ENCODE measurements at places on chromosomes 13 and 19. TPM values are rescaled to one million over a fixed set of nuclear protein-coding genes. Genes with fewer than 3 reads are reported as not detected.

DNA sequence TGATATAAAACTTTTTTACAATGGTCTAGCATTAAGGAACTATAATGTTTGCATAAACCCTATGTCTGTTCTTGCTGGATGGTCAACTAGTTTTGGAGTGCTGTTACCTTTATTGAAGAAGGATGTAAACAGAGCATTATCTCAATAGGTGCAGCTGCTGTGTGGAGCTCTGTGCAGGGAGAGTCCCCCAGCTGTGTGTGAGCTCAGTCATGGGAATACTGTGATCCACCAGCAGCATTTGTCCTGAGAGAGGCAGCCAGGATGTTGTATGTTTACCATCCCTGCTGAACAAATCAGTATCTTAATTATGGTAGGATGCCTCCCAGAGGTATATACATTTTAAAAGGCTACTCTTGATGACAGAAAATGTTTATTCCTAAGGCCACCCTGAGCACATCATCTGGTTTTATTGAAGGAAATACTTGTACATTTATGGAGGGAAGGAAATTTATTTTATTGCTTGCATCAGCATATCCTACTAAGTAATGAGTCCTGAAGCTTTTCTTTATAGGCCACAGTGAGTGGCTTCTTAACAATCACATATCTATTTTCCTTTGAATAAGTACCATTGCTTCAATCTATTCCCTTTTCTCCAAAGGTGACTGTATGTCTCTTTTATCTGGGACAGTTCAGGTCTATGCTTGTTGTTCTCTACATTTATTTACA is 11.7 kb downstream of the RAP2A start:
- no peak for DNase-seq

DNA sequence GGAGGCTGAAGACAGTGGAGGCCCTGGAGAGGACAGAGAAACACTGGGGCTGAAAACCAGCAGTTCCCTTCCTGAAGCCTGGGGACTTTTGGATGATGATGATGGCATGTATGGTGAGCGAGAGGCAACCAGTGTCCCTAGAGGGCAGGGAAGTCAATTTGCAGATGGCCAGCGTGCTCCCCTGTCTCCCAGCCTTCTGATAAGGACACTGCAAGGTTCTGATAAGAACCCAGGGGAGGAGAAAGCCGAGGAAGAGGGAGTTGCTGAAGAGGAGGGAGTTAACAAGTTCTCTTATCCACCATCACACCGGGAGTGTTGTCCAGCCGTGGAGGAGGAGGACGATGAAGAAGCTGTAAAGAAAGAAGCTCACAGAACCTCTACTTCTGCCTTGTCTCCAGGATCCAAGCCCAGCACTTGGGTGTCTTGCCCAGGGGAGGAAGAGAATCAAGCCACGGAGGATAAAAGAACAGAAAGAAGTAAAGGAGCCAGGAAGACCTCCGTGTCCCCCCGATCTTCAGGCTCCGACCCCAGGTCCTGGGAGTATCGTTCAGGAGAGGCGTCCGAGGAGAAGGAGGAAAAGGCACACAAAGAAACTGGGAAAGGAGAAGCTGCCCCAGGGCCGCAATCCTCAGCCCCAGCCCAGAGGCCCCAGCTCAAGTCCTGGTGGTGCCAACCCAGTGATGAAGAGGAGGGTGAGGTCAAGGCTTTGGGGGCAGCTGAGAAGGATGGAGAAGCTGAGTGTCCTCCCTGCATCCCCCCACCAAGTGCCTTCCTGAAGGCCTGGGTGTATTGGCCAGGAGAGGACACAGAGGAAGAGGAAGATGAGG is 1.5 kb downstream of the PPP1R15A start:
- no peak for DNase-seq

- no peak for DNase-seq
These were observed 563.1 kb downstream of the EFNB2 start for GRCh38 chr13:105972306-105972721.

Gene KBTBD7
- 4.5 TPM for total RNA-seq
